ENCODE measurements at places on chromosomes 7 and 10. TPM values are rescaled to one million over a fixed set of nuclear protein-coding genes. Genes with fewer than 3 reads are reported as not detected.
A peak's percentile ranks its signal among the peaks of the same experiment; 100 is the strongest.

DNA sequence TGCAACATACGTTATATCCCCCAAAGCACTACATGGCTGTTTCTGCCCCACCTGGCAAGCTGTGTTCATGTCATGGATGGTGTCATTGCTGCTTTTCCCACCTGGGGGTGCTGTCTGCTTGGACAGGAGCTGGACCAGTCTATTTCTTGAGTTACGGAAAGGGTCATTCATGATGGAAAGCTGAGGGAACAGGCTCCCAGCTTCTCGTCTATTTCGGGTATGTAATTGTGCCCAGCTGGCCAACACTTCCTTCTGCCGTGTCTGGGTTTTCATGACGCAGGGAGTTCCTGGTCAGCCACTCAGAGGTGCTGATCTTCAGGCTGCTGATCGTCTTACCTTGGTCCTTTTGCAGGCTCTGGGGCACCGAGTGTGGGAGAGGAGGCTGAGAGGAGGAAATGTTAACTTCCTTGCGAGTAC, 8.6 kb downstream of the BTBD16 start:
- peak; percentile 17 for DNase-seq

DNA sequence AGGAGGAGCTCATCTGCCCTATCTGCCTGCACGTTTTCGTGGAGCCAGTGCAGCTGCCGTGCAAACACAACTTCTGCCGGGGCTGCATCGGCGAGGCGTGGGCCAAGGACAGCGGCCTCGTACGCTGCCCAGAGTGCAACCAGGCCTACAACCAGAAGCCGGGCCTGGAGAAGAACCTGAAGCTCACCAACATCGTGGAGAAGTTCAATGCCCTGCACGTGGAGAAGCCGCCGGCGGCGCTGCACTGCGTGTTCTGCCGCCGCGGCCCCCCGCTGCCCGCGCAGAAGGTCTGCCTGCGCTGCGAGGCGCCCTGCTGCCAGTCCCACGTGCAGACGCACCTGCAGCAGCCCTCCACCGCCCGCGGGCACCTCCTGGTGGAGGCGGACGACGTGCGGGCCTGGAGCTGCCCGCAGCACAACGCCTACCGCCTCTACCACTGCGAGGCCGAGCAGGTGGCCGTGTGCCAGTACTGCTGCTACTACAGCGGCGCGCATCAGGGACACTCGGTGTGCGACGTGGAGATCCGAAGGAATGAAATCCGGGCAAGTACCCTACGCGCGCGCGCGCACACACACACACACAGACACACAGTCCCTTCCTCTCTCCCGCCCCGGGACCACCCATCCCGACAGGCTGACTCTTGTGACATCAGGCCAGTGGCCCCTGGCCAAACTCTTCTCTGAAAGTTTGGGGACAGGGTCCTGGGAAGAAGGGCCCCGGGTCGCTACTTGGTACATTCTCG, 538 bp downstream of the TRIM8 start:
- peak; percentile 58 for DNase-seq

DNA sequence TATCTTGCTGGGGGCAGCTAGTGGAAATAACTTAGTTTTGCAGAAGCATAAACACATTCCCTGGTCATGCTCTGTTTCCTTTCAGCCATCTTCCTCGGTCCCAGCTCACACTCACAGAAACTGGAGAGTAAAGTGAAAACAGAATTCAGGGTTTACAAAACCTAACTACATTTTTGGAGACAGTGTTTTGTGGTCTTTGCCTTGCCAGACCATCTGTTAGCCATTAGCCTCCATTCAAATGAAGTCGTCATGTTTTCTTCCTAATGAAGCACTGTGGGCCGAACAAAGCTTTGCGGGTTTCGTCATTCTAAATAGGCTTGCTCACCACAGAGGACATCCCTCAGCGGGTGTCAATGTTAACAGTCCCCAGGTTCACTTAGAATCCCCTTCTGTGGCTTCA, 214.6 kb upstream of the TMEM72 start:
- peak; percentile 86 for DNase-seq

- no peak for DNase-seq
Measured at GRCh38 chr7:54858008-54858692, 99.1 kb upstream of the SEC61G start.

GRCh38 chr10:7317786-7318446, 92.9 kb downstream of the SFMBT2 start:
- no peak for DNase-seq

DNA sequence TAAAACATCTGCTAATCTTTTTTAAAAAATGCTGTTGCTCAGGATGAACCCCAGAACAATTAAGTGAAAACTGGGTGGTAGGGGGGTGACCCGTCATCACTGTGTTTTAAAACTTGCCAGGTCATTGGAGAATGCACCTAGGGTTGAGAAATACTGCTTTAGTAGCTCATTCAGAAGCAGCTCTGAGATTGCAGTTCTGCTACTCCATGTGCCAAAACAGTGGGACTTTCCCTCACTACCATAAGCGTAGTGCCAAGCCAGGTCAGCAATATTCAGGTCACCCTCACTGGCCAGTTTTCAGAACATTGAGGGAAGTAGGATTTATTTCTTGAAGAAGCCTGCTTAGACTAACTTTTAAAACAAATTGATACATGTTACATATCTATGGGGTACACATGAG, 5.2 kb downstream of the STEAP2 start:
- no peak for DNase-seq

- no peak for DNase-seq
Measured at GRCh38 chr10:60649485-60650377, 128.5 kb upstream of the CDK1 start.

- DNase-seq, result no peak
Measured at GRCh38 chr7:26096136-26096535, 55.9 kb upstream of the NFE2L3 start.

DNA sequence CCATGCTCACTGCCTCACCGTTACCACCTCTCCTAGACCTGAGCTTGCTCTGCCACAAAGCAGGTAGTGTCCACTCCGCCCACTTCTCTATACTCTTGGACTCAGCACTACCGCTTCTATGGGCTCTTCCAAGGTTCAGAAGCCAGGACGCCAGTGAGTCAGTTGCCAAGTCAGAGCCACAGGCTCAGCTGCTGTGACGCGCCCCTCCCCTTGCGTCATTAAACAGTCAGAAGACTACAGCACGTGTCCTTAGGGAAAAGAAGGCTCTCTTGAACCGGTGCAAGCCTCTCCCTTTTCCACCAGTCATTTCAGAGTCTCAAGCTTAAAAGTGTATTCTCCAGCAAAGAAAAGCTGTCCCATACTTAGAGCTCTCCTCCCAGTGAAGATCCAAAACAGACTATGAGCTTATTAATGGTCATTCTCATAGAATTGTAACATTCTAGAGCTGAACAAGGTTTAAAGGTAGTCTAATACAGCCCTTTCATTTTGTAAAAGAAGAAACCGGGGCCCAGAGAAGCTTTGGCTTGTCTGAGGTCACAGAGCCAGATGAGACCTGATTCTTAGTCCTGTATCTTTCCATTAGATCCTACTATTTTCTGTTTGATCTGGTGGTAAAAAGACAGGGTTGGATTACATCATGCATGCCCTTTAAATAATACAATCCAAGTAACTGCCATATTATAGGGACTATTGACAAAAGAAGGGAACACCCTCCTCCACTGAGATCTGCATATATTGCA, 40.9 kb upstream of the MET start:
- peak; percentile 93 for DNase-seq

DNA sequence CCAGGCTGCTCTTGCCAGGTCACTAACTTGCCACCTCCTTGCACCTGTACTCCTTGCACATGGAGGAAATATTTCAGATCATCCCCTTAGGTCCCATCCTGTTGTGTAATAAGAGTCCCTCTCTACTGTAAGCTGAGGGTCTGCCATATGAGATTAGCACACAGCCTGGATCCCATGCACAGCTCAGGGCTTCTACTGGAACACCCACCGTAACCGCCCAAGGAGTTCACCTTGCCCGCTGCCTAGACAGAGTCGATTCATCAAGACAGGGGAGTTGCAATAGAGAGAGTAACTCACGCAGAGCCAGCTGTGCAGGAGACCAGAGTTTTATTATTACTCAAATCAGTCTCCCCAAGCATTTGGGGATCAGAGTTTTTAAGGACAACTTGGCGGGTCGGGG, 694.4 kb upstream of the C7orf33 start:
- DNase-seq, result no peak

DNA sequence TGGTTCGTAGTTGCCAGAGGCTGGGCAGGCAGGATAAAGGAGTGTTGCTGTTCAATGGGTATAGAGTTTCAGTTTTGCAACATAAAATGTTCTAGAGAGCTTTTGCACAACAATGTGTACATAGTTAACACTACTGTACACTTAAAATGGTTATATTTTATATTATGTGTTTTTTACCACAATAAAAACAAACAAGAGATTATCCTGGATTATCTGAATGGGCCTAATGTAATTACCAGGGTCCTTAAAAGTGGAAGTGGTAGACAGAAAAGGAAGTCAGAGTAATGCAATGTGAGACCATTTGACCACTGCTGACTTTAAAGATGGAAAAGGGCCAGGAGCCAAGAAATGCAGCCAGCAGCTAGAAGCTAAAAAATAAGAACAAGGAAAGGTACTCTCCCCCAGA, 159.7 kb downstream of the SGMS1 start:
- DNase-seq, result peak; percentile 6

DNA sequence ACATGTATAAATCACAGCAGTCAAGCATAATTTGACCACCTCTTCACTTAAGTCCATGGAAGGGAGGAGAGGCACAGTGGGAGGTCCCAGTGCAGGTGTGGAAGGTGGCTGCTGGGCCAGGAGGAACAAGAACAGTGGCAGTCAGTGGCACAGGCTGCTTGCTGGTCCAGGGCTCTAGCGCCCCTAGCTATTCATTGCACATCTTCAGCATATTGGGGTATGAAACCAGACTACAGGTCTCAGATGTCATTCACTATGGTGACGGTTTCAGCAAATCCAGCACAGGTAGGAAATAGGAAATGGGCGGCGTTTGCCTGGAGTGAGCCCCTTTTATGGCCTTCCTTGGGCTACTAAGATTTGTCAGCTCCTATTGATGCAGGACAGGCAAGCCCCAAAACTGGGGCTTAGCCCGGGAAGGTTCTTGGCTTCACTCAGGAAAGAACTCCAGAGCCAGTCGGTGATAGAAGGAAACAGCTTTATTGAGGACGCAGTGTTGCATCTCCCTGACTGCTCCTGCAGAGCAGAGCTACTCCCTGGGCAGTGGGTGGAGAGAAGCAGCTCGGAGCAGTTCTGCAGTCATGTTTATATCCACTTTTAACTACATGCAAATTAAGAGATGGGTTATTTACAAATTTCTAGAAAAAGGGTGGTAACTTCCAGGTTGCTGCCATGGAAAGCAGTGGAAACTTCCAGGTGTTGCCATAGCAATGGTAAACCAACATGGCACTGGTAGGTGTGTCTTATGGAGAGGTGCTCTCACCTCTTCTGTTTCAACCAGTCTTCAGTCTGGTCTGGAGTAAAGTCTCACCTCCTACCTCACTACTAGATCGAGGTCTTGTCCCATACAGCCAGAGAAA, 608.8 kb downstream of the PARD3 start:
- no peak for DNase-seq

GRCh38 chr7:452226-452751, 67.4 kb downstream of the PDGFA start:
- DNase-seq, result peak; percentile 54

DNA sequence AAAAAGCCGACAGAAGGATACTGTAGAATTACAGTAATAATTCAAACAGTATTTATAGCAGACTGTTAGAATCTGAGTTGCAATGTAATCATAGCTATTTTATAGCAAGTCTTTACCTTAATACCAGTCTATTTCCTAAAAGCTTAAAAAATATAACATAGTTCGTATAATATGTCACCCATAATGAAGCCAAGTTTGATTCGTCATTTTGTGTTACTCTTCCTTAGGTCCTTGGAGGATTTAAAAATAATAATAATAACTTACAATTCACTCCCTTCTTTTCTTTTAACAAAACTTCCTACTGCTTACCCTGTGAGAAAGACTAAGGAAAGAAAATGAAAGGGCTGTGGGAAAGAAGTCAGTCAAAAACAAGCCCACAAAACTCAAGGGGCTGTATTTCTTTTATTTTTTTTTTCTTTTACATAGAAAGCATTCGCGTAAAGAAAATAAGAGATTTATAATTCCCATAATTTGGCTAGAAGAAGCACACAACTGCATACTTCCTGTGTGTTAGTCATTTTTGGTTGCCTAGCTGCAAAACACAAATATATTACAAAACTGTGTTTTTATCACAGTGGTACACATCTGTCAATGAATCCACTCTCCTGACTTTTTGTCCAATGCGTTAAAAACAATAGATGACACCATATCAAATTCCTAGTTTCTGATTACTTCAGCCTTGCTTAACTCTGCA, 187.2 kb upstream of the CELF2 start:
- peak; percentile 89 for DNase-seq

GRCh38 chr7:3065724-3066143, 22.1 kb upstream of the CARD11 start:
- no peak for DNase-seq

DNA sequence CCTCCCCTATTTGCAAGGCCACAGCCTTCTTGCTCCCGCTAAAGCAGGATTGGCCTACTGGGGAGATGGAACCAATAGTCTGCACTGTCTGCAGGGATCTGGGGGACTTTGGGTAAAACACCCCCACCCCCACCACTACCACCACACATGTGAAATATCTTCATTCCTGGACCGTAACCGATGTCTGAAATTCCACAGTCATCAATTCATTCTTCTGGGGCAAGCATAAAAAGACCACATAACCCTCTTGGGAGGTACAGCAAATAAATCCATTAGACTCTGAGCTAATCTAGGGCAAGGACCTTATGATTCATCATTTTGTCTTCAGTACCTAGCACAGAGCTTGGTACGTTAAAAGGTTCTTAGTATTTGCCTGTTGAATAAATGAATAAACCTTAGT, 307.8 kb downstream of the GPAM start:
- DNase-seq, result peak; percentile 3

Gene IGF2BP3
- 69.9 TPM for total RNA-seq

Gene PLEKHS1
- total RNA-seq, result not detected

Gene GPR146
- 3.4 TPM for total RNA-seq

Gene STRIP2
- 1.3 TPM for total RNA-seq

Gene IDI2
- total RNA-seq, result not detected

Gene DNAH11
- total RNA-seq, result 0.43 TPM

Gene TAC1
- not detected for total RNA-seq

Gene SGPL1
- total RNA-seq, result 101 TPM

Gene OR2A12
- total RNA-seq, result not detected

Gene EGR2
- total RNA-seq, result 12.1 TPM

Gene VPS37D
- total RNA-seq, result 3.6 TPM

All from astrocyte (in vitro differentiated cells and primary cell).